Right kidney (tissue), 9 donors: ENCODE measurements at places on chromosomes 1 and 21.

DNA sequence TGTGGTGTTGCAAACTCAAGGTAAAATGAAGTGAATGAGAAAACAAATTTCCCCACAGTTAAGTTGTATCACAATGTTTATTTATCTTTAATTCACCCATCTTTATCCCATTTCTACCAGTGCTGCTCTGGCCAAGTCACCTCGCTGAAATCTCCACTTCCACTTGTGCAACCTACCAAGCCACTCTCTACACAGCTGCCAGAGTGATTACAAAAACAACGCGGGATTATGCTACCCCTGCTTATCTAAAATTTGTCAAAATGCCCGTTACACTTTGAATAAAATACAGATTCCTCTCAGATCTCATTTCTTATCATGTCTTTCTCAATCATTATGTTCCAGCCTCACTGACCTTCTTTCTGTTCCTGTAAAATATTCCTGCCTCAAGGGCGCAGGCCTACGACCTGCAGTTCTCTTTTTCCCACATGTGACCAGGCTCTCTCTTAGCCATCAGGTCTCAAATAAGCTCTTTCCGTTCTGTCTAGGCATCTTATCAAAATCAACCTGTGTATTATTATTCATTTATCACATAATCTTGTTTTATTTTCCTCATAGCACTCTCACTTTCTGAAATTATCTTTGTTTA, 95.6 kb downstream of the NTMT2 start:
- no peak for DNase-seq

DNA sequence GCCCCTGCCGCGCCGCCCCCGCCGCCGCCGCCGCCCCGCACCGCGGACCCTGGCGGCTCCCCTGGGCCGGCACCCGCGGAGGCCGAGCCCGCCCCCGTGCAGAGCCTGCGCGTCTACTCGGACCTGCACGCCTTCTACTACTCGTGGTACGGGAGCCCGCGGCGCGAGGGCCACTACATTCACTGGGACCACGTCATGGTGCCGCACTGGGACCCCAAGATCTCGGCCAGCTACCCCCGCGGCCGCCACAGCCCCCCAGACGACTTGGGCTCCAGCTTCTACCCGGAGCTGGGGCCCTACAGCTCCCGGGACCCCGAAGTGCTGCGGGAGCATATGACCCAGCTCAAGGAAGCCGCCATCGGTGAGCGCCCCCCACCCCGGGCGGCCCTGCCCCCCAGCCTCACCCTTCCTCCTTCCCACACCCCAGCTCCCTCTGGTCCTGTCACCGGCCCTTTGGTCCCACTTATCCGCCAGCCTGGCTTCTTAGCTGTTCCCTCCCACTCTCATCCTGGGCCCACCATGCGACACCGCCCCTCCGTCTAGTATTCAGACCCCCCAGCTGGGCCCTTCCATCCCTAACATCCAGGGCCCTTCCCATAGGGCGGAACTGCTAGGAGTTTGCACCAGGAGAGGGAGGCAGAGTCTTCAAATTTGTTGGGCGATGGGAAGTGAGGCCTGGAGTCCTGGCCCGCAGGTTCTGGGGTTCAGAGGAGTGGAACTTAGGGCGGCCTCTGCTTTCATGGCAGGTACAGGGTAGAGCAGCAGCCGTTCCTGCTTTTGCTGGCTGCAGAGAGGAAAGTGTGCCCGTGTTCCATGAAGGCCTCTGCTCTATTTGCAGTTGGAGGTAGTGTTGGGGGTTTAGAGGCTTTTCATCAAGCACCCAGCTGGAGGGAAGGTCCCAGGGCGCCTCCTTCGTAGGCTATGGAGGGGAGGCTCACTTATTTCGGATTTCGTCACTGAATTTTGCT, 1.0 kb downstream of the MANEAL start:
- peak; percentile 3 for DNase-seq

DNA sequence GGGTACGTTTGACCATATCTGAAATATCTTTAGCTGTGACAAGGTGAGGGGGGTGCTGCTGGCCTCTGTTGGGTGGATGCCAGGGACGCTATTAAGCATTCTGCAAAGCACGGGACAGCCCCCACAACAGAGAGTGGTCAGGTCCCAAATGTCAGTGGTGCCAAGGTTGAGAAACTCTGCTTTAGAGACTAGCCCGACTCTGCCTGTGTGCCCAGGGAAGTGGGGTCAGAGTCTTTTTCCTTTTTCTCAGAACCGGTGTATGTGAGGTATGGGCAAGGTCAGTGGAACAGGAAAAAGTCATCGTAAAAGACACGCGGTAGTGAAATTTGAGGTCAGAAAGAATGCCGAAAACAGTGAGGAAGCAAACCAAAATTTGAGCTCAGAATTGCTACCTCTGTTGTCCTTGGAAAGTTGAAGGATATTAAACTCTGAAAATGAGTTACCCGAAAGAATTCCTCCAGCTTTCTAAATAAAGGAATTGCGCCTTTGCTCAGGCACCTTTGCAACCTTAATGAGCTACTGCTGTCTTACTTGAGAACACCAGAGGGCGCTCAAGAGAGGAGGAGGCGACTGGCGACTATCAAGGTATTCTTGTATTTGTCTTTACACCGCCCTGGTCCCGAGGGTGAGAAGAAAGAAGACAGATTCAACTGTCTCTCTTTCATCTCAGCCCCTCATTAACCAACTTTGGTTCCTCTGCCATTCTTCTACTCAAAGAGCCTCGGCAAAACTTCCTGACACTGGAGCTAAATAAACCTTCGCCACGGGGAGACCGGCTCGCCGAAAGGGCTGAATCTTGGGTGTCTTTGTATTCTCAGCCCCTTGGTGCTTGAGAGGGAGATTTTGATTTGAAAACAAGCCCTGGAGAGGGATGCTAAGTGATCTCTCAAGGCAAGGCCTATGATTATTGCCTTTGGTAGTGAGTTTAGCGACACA, 85.4 kb upstream of the OLIG2 start:
- no peak for DNase-seq

- DNase-seq: no peak
Observed at GRCh38 chr1:98398649-98399048, 262.9 kb upstream of the SNX7 start.

DNA sequence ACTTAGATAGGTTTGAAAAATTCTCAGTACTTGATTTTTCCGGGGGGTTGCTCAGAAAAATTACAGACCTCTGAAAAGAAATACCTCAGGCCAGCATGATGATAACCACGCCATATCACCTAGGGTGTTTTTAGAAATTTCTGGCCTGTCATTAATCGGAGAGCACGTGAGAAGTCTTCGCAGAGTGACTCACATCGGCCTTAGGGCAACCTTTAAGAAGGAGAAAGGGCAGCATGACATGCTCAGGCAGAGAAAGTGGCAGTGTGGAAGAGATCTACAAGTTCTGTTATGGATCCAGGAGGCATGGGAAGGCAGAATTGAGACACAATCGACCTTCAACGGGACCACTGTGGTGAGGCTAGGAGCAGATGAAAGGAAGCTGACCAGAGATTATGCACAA, 506.3 kb downstream of the LMO4 start:
- no peak for DNase-seq

GRCh38 chr1:201469645-201470074, 672 bp upstream of the PHLDA3 start:
- DNase-seq: peak; percentile 76

DNA sequence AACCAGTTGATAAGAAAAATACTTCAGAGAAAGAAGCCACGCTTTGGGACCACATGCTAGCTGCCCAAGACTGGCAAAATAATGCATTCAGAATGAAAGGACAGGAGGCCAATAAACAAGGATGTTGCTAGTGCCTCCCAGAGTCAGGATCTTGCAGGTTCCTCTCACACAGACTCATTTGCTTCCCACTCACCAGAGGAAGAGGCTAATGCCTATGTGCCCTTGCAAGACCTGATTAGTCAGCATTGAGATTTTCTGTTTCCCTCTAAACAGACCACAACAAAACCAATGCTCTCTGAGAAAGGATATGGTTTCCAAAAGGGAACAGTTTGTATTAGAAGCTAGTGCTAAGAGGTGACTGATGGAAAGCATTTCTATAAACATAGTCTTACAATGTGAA, 85.7 kb downstream of the NRDC start:
- DNase-seq: no peak

DNA sequence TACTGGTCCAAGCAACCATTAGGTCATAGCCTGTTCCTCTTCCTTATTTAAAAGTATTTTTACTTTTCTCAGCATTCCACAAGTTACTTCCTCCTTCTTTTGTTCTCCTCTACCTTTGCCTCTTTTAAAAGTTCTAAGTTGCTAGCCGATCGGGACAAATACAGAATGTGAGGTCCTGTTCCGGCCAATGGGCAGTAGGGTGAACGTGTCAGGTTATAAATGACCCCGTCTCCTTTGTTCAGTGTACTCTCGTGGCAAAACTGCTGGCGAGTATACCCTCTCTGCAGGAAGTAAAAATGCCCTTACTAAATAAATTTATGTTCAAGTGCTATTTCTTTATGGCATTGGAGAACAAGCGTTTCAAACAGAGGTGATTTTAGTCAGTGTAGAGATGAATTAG, 2.5 kb downstream of the ADCY10 start:
- DNase-seq: no peak

- no peak for DNase-seq
Observed at GRCh38 chr21:29961291-29962027, 21.7 kb upstream of the GRIK1 start.

- no peak for DNase-seq
Observed at GRCh38 chr1:230744382-230744781, 2.8 kb upstream of the CAPN9 start.

- DNase-seq: no peak
Observed at GRCh38 chr1:12521096-12521495, 96.9 kb downstream of the DHRS3 start.

GRCh38 chr1:14707531-14708445, 109.3 kb downstream of the KAZN start:
- no peak for DNase-seq

DNA sequence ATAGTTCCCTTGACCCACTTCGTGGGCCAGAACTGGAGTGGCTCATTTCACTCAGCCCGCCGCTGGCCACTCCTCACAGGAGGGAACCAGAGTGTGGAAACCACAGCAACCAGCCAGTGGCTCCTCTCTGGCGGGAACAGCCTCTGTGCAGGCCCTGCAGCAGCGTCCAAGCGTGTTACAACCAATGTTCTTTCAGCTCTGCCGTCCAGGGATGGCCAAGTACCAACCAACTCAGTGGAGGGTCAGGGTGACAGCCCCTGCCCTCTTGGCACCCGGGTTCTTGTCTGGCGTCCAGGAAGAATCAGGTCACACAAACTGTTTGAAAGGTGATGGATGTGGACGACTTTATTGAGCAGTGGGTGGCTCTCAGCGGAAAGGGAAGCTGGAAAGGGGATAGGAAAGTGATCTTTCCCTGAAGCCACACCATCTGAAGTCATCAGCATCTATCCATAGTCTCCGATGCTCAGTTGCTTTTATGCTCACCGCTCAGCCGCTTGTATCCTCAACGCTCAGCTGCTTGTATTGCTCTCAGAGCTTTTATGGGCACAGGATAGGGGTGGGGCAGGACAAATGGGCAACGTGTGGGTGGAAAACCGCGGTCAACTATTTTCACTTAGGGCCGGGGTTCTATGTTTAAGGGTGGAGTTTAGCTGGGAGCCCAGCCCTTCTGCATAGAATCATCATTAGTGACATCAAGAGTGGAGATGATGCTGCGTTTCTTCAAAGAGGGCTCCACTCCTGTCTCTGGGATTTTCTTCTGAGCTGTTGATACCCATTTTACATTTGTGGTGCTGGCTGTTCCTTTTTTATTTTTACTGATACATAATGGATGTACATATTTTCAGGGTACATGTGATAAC, 250.2 kb downstream of the RRAGC start:
- no peak for DNase-seq

- DNase-seq: no peak
Observed at GRCh38 chr1:98453066-98453465, 208.5 kb upstream of the SNX7 start.

DNA sequence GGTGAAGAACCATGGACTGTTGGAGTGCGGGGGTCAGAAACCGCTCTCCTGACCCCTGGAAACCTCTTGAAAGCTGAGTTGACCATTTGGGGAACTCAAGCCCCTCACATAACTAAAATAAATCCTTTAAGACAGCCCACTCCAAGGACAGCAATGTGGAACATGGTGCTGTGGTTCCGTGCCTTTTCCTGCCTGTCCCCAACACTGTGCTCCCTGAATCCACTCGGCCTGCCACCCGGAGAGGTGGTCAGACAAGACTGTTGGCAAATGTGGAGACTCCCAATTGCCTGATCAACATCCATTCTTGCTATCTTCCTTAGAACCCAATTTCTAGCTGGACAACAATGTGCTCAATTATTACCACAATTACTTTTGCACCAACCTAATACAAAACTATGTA, 286.0 kb downstream of the NPHP4 start:
- no peak for DNase-seq

DNA sequence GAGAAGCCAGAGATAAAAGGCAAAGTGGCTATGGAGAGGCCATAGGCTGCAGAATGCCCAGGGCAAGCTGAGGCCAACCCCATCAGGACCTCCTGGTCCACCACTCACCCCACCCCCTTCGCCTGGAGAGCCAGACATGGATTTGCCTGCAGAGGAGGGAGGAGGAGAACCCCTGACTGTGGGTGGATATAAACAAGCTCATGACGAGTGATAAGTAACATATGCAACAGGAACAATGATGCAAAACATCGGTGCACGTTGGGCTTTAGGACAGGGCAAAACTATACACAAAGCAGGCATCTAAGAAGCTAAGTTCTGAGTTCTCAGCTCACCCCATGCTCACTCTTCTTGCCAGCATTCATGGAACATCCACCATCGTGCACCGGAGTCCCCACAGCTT, 150.3 kb downstream of the ETS2 start:
- DNase-seq: no peak

DNA sequence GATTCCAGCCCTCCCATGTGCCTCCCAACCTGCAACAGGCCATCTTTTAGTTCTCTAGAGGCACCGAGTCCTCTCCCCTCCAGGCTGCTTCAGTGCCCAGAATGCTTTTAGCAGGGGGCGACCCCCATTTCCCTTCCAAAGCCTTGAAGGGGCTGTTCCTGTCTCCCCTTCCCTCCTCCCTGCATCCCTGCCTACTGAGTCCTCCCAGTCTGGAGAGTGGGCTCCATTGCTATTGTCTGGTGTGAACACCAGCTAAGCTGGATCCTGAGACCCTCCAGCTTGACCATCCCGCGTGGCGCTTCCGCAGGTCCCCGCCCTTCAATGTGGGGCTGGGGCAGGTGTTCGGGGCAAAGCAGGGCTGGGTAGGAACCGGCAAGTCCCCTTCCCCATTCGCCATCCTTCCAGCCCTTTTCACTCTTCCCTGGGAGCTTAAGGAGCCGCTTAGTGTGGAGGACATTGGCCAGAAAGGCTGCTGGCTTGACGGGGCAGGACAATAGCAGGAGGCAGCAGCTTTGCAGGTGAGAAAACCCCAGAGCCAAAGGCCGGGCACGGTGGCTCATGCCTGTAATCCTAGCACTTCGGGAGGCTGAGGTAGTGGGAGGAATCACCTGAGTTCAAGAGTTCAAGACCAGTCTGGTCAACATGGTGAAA, 32.2 kb downstream of the PADI6 start:
- no peak for DNase-seq

- DNase-seq: no peak
Observed at GRCh38 chr1:221449801-221450470, 292.0 kb downstream of the DUSP10 start.

- DNase-seq: no peak
Observed at GRCh38 chr1:15432324-15432723, 5.9 kb upstream of the CTRC start.
